ENCODE measurements at places on chromosomes 7 and 10.
A peak's percentile ranks its signal among the peaks of the same experiment; 100 is the strongest.

DNA sequence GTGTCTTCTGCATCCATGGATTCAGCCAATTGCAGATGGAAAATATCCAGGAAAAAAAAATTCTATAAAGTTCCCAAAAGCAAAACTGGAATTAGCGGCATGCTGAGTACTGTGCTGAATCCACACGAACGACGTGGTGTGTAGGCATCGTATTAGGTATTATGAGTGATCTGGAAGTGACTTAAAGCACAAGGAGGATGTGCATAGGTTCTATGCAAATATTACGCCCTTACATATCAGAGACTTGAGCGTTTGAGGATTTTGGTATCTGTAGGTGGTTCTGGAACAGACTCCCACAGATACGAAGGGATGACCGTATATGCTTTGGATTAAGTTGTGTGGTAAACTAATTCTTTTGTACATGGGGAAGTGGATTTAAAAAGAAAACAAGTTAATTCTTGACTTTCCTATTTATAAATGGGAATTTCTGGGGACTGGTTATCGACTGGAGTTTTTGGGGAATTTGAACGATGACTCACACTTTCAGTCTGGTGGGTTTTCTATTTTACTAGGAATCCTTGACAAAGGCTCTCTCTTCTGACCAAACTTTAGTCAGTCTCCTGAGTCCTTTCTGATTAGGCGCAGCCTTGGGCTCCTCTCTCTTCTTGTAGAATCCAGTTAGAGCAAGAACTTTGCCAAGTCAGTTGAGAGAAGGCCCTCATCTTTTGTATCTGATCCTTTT is 5.4 kb upstream of the NUB1 start:
- no peak for DNase-seq

GRCh38 chr10:63385254-63385653 is 80.5 kb downstream of the JMJD1C start:
- DNase-seq = no peak

- DNase-seq = no peak
These were observed 2.8 kb downstream of the ZNF746 start for GRCh38 chr7:149494738-149495368.

DNA sequence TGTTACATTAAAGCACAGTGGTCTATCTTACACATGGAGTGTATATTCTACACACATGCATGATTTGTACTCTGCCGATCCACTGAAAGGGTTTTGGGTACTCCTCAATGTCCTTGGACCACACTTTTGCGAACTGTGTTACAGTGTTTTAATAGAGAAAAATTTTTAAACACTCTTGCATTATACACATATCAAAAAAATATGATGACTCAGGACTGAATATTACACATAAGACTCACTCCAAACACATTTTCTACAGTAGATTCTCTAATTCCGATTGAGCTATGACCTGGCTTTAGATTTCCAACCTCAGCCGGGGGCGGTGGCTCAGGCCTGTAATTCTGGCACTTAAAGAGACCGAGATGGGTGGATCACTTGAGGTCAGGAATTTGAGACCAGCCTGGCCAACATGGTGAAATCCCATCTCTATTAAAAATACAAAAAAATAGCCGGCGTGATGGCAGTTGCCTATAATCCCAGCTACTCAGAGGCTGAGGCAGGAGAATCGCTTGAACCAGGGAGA is 222.4 kb downstream of the CACNA2D1 start:
- no peak for DNase-seq

DNA sequence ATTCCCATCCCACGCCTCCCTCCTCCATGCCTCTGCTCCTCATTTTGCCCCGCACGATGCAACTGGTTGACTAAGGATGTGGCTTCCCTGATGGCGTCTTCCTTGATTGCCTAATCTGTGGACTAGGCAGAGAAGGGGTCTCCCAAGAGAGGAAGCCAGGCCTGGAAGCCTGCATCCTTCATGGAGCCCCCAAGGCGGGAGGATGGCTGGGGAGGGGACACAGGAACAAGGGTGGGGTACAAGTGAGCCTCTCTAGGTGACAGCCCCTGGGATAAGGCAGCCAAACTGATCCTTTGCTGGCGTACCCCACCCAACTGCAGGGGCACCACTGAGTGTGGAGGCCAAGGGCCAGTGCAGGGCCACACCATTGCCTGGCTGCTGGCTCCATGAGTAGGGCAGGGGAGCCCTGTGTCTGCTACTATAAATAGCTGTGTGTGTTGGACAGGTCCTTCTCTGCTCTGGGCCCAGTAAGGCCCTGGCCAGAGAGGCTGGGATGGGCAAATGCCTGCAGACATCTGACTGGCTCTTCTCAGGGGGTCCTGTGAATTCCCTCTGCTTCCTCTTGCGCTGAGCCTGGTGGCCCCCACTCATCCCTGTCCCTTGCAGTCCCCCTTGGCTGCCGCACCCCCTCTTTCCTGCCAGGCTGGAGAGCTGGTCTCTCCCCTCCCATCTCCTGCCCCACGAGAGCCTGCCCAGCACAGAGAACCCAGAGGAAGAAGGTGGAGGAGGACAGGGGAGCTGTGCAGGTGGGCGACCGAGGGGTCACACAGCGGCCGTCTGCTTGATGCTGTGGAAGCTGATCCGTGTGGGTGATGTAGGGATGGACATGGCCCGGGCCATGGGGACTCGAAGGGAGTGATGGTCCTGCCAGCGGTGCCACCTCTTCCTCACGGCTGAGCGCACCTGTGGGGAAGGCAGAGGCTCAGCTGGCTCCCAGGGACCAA is 29.3 kb downstream of the CRHR2 start:
- no peak for DNase-seq

DNA sequence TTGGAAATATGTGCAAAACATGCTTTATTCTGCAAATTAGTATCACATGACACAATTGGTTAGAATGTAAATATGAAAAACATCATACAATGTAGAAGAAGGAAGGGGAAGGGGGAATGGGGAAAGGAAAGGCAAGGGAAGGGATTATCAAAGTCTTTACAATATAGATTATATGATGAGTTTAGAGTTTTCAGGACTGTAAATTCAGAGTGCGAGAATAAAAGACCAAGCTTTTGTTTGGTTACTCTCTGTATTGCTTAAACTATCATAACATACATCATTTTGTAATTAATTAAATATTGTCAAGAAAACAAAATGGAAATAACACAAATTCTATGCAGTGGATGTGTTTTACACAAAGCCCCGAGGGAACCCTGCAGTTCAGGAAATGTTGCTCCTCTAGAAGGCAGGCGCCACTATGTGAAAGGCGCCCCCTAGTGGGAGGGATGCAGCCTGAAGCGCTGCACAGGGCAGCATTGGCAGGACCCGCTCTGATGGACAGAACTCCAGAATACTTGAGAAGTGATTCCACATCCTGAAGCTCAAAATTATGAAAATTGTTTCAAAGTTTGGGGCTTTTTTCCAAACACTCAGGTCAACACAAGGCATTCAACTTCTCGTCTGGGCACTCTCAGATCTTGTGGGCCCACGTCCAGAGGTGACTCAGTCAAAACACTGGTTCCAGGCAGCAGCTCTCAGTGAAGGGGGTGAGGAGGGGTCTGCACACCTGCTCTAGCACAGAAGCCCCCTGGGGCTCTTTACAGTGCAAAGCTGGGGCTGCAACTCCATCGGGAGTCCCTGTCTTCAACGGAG is 31.6 kb upstream of the TMEM254 start:
- peak; percentile 50 for DNase-seq

DNA sequence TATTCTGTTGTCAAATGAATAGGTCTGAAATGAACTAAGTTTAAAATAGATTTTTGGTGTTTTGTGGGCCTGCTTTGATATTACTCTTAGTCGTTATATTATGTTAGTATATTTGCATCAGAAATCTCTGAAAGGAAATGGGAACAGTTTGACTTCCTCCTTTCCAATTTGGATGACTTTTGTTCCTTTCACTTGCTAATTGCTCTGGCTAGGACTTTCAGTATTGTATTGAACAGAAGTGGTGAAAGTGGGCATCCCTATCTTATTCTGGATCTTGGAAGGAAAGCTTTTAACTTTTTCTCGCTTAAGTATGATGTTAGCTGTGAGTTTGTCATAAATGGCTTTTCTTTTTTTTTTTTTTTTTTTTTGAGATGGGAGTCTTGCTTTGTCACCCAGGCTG is 273.6 kb upstream of the DKK1 start:
- DNase-seq = no peak

DNA sequence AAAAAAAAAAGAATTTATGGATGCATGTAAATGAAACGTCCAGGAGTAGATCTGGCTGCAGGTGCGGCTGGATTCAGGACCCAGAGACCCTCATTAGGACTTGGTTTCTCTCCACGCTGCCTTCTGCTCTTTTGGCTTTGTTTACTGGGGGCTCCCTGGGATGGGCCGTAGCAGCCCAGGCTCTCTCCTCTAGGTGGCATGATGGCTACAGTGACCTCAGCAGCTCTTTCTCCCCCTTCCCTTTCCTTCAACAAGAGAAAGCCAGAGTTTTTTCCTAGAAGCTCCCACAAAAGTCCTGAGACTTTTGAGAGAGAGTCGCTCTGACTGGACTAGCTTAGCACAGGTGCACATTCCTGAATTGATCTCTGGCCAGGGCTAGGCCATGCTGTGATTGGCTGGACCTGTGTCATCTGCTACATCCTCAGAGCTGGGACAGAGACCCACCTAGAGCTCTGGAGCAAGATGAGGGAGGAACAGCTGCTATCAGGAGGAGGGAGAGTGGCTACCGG is 67.8 kb upstream of the PDCD4 start:
- no peak for DNase-seq

DNA sequence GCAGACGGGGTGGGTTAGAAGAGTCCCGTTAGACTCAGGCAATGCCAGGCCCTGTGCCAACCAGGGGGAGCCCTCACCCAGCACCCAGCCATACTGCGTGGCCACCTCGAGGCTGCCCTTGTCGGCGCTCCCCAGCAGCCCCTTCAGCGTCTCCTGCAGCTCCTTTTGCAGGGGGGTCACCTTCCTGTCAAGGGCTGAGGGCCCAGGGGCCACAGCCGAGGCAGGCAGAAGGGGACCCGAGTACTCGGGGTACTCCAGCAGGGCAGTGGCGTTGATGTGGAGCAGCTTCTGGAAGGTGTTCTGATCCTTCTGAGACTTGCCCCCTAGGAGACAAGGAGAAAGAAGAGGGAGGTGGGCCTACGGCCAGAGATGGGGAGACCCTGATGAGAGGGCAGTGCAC is 9.7 kb downstream of the TBRG4 start:
- DNase-seq = no peak

- no peak for DNase-seq
These were observed 115.0 kb upstream of the ZNF438 start for GRCh38 chr10:31146491-31147209.

DNA sequence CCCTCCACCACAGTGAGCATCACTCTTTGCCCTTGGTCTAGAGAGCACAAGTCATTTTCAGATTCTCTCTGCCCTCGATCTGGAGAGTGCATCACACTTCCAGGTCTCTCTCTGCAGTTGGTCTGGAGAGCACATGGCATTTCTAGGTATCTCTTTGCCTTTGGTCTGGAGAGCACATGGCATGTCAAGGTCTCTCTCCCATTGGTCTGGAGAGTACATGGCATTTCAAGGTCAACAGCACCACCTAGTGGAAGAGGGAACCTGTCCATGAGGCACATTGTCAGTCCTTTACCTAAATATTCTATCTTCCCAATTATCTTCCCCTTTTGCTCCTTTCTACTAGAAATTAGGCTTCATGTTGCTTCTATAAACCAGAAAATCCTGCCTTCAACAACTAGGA is 1139.4 kb downstream of the XPNPEP1 start:
- DNase-seq = no peak

DNA sequence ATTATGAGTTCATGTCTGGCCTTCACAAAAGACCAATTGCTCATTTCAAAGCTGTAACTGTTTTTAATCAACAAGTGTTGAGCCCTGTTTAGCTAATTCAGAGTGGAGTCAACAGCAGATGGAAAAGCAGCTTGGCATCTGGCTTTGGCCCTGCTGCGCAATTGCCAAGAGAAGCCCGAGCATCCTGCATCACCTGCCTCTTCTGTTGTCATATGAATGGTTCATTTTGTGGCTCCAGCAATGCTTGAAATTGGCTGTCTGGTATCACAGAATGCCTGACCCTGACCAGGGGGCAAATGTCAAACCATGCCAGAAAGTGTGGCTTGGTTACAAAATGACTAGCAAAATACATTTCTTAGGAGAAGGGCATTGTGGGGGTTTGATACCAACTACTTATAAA is 296.5 kb upstream of the PHF14 start:
- DNase-seq = no peak

GRCh38 chr10:98417973-98418664 is 3.1 kb upstream of the PYROXD2 start:
- no peak for DNase-seq

DNA sequence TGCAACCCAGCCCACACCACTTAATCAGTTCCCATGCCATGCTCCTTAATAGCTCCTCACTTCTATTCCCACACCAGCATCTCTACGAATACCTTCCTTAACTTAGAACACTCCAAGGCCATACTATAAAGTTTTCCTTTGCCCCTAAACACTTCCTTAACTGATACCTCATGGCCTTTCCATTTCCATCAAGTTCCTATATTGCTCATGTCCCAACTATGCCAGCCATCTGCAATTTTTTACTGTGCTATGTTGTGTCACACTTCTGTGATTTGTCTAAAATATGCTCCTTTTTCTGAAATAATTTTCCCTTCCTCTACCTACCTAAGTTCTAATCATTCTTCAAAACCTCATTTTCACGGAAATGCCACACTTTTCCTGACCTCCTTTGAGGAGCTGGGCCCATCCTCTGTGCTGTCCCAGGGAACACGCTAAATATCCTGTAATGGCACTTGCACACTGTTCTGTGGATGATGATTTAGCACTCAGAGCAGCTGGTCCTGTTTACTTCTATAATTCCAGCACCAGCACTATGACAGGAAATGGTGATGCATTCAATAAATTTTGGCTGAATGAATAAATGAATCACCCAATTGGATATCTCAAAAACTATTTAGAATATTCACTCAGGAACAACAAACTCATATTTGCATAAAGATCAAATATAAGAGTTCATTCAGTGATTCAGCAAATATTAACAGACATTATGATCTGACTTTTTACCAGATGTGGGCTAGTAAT is 266.5 kb upstream of the HGF start:
- no peak for DNase-seq

GRCh38 chr7:114466917-114467316 is 52.3 kb downstream of the FOXP2 start:
- DNase-seq = no peak

DNA sequence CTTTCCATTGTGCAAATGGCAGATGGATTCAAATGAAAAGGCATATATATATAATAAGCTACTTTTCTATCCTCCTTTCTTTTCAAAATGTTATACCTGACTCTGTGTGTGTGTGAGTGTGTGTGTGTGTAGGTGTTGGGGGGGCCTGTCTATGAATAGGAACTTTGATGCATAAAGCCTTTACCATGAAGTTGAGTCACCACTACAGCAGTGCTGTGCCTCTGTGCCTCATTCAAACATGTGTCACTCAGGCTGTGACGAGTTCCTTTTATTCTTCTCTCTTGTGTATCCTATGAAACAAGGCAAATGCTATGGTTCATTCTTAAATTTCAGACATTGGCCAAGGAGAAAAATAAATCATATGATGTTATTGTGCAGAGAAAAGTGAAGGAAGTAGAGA is 52.7 kb upstream of the DKK1 start:
- DNase-seq = no peak
